NCI-H2081 treated with DMSO at 0.1 percent for 48 hours (cell line): ENCODE measurements at places on chromosomes 7 and 10.

DNA sequence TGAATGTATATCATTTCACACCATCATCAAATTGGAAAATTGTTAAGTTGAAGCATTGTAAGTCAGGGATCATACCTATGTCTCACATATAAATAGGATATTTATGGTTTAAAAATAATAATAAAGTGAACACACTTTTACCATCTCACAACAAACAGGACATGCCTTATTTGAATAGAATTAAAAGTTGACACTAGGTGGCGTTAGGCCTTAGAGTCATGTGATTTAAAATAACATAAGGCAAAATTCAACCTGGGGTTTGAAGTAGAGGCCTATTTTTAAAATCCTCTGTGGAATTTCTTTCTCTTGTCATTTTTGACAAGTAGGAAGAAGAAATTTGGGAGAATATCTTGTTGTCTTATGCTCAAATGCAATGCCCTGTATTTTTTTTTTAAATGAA lies 184.7 kb upstream of the PCDH15 start:
- no peak for DNase-seq

GRCh38 chr7:95749515-95749914 lies 22.8 kb upstream of the DYNC1I1 start:
- DNase-seq, result no peak

DNA sequence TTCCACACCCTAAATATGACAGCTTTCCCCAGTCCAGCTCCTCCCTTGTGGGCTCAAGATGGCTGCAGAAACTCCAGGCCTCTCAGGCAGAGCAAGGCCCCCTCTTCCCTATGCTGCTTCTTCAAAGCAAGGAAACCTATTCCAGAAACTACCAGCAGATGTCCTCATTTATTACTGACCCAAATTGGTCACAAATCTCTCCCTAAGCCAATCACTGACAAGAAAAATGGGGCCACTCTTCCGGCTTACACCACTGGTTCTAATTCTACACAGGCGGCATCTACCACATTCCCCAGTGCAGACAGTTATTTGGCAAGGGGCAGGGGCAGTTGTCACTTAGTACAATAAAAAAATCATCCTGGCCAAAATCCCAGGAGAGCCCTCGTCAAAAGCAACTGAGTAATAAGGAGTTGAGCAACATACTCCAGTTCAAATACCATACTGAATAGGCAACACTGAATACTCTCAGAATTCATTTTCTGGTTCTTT lies 150.4 kb downstream of the SFMBT2 start:
- no peak for DNase-seq

GRCh38 chr7:90994601-90995000 lies 269.6 kb upstream of the FZD1 start:
- no peak for DNase-seq

- DNase-seq, result no peak
Observed at GRCh38 chr10:34236931-34237330, 578.2 kb downstream of the PARD3 start.

DNA sequence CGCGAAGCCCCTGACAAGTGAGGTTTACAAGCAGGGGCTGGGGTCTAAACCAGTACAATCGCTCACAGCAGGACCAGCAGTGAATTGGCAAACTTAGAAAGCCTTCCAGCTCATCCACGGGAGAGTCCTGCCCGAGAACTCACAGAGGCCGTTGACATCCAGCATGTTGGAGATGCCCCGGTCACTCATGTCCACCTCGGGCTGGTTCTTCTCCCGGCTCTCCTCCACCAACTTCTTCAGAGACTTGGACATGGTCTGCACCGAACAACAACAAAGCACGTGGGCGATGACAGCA lies 447 bp downstream of the RSU1 start:
- no peak for DNase-seq

GRCh38 chr7:7290429-7291122 lies 108.2 kb downstream of the C1GALT1 start:
- no peak for DNase-seq

DNA sequence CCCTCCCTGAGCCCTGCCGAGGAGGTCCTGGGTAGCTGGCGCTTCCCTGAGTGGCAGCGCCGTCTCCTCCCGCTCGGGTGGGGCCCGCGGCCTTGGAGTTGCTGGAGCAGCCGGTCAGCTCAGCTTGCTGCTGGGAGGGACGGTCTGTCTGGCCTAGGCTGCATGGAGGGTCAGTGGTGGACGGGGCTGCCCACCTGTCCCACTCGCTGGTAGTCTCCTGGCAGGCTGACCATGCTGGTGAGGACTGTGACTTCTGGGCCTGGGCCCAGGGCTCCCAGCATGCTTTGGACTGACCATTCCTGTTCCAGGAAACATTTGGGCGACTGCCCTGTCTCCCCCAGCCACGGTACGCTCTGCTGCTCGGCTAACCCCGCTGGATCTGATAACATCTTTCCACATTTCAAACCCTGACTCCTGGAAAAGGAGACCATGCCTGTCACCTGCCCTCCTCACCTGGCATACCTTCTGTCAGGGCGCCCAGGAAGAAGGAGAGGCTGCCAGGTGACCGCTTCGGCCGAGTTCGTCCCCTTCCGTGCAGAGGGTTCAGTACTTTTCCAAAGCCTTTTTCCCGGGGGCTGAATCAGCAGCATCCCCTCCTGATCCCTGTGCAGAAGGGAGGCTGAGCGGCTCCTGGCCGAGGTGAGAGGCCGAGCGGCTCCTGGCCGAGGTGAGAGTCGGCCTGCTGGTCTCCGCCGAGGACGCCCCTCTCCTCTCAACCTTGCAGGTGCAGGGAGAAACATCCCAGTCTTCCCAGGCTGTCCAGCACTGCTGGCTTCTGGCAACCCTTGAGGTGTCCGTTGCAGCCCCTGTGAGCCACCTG lies 43.4 kb downstream of the FAM20C start:
- DNase-seq, result no peak

DNA sequence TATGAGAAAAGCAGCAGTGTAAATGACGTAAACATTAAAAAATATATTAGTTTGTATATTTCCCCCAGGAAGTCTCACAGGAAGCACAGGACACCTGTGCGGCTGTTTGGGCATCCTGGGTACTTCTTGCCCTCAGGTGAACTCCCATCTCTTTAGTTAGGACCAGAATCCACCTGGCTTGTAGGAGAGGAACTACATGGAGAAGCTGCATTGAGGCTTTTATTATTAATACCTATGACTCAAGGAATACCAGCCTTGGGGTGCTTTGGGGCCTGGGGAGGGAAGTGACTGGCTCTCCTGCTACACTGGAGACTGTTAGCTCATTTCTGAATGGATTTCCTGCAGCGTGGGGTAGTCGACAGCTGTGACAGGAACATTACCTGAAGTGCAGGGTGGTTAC lies 40.0 kb upstream of the GSDME start:
- no peak for DNase-seq

- DNase-seq, result no peak
Observed at GRCh38 chr7:49424109-49424508, 349.3 kb upstream of the VWC2 start.

- DNase-seq, result no peak
Observed at GRCh38 chr10:12504628-12505027, 155.3 kb downstream of the CAMK1D start.

- DNase-seq, result no peak
Observed at GRCh38 chr10:50347394-50347802, 96.1 kb upstream of the ASAH2 start.

- no peak for DNase-seq
Observed at GRCh38 chr10:22792161-22792560, 77.8 kb upstream of the PIP4K2A start.

DNA sequence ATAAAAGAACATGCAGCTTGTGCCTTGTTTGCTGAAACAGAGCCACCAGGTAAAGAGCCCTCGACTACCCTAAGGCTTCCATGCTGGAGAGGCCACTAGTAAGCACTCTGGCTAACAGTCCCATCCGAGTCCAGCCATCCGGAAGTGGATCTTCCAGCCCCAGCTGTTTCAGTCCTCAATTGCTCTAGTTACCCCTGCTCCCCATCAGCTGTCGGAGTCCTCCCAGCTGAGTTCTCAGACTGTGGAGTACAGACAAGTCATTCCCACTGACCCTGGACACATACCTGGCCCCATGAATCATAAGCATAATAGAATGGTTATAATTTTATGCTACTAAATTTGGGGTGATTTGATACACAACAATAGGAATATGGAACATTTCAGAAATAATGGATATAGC lies 13.5 kb upstream of the FZD1 start:
- no peak for DNase-seq

GRCh38 chr10:14032406-14032998 lies 298.2 kb downstream of the FRMD4A start:
- DNase-seq, result no peak

DNA sequence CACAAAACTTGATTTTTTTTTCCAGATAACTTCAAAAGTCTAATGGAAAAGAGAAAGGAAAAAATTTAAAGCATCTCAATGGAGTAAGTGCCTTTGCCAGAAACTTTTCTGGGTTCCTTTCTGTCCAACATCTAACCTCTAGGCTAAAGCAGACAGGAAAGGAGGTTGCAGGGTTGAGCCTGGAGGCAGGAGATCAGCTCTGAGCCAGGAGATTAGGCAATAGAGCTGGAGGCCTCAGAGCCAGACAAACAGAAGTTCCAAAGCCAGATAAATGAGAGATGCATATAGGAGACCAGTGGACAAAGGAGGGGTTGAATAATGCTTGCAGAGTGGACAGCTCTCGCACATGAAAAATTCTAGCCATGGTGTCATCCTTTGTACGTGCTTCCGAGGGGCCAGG lies 42.9 kb downstream of the CHN2 start:
- no peak for DNase-seq

- DNase-seq, result no peak
Observed at GRCh38 chr10:45375716-45376231, 1.8 kb downstream of the ALOX5 start.

DNA sequence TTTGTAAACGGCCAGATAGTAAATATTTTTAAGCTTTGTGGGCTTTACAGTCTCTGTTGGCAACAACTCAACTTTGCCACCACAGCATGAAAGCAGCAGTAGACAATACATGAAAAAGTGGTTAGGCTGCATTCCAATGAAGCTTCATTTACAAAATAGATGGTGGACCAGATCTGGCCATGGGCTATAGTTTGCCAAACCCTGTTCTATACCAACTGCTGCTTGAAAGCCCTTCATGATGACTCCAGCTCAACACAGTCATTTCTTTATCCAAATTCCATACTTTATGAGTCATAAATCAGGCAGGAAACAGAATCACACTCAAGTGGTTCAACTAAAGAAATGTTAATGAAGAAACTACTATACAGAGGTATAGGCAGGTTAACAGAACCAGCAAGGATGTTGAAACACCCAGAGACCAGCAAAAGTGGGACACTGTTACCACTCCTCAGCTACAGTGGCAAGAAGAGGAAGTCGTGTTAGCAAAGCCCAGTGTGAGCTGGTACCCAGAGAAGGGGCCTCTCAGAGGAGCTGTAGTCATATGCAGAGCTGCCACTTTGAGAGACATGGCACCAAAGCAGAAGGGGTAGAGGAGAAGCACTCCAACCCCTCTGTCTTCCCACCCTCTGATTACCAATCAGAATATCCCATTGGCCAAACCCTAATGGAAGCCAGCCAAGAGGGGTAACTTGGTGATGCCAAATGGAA lies 72.5 kb downstream of the PRLHR start:
- DNase-seq, result no peak

DNA sequence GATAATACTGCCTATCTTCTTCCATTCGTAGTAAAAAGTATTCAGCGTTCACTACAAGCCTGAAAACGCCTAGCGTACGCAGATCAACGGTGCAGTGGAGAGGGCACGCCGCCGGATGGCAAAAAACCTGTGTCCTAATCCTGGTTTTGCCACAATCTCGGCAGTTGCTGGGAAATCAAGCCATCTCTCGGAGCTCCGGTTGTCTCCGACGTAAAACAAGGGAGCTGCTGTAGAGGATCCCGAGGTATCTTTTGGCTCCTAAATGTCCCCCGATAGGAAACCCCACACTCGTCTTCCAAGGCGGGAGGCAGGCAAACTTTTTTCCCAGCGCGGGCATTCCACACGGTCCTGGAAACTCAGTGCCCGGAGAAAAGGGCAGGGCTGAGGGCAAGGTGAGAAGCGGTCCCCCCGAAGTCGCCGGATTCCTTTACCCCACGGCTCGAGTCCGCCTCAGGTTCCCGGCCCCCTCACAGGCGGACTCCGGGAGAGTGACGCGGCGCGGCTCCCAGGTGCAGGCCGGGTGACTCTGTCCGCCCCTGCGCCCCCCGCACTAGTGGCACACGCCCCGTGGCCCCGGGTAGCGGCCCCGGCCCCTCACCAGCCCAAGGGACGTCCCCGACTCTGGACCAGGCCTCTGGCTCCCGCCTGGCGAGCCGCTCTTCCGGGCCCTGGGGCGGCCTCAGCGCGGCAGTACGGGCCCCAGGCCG lies 649 bp downstream of the IDE start:
- DNase-seq, result no peak

- DNase-seq, result no peak
Observed at GRCh38 chr10:33347211-33347610, 12.7 kb upstream of the NRP1 start.

DNA sequence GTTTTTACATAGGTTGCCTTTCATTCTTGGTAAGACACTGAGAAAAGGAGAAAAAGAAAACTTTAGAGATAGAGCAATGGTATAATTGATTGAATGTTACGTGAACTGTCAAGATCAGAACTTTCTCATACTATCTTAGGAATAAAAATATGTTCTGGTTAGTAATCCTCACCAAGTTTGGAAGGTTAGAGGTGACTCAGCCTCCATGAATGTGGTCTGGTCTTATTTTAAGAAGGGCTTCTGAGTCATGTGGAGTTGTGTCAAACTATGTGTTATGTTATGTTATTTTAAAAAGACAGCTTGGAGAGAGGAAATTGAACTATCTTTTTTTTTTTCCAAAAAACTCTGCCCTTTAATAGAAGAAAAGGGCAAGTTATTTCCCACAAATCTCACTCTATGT lies 458.6 kb upstream of the KLF6 start:
- DNase-seq, result no peak

GRCh38 chr10:111233439-111233838 lies 156.6 kb downstream of the ADRA2A start:
- DNase-seq, result no peak

GRCh38 chr10:123150986-123151736 lies 3.0 kb upstream of the BUB3 start:
- DNase-seq, result no peak

GRCh38 chr7:111752022-111752582 lies 189.8 kb upstream of the IMMP2L start:
- no peak for DNase-seq

DNA sequence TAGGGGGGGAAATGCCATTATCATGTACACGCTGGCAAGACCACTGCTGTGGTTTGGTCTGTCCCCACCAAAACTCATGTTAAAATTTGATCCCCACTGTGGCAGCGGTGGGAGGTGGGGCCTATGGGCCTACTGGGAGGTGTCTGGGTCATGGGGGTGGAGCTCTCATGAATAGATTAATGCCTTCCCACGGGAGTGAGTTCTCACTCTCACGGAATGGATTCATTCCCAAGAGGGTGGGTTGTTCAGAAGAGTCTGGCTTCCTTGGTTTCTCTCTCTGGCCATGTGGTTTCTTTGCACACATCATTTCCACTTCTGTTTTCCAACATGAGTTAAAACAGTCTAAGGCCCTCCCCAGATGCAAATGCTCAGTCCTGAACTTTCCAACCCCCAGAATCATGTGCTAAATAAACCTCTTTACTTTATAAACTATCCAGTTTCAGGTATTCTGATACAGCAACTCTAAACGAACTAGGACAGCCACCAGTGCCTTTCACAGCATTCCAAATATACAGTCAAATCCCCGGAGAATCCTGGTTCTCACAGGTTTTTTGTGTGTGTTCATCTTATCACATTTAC lies 44.3 kb downstream of the SMURF1 start:
- DNase-seq, result no peak

GRCh38 chr7:71766016-71766415 lies 634.1 kb downstream of the GALNT17 start:
- no peak for DNase-seq
